NCI-H526 (cell line): ENCODE measurements at places on chromosomes 13 and 19.

DNA sequence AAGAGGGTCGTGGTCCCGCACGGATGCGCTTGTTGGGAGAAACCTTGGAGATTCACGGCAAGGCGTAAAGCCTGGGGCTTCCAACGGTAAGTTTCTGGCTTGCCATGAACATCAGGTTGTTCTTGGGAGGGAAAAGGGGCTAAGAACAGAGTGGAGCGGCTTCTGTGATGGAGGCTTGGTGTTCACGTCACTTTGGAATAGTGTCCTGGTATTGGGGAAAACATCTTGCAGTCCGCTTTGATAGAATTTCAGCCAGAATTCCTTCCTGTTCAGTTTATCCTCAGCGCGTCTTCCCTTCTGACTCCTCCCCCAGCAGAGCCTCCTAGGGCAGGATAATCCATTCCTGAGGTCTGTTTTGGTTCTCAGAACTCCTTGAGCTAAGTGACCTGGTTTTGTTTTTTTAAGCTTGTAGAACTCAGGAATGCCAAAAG is 2.0 kb downstream of the KCTD15 start:
- no peak for DNase-seq

DNA sequence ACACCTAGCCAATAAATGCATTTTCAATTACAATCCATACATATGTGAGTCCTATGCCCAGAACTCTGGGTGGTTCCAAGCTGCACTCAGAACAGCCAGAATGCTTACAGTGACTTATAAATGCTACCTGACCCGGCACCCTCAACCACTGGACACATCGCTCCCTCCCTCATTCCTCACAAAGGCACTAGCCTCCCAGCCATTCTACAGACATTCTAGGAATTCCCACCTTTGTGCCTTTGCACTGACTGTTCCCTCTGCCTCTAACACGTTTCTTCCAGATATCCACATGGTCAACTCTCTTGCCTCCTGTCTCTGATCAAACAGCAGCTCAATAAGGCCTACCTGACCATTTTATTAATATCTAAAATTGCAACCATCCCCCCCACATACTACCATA is 99.9 kb downstream of the LHFPL6 start:
- DNase-seq = no peak

- DNase-seq = no peak
These were observed 206.3 kb downstream of the RAP2A start for GRCh38 chr13:97640268-97640667.

- no peak for DNase-seq
These were observed 87.2 kb upstream of the TNFSF11 start for GRCh38 chr13:42486711-42487198.

DNA sequence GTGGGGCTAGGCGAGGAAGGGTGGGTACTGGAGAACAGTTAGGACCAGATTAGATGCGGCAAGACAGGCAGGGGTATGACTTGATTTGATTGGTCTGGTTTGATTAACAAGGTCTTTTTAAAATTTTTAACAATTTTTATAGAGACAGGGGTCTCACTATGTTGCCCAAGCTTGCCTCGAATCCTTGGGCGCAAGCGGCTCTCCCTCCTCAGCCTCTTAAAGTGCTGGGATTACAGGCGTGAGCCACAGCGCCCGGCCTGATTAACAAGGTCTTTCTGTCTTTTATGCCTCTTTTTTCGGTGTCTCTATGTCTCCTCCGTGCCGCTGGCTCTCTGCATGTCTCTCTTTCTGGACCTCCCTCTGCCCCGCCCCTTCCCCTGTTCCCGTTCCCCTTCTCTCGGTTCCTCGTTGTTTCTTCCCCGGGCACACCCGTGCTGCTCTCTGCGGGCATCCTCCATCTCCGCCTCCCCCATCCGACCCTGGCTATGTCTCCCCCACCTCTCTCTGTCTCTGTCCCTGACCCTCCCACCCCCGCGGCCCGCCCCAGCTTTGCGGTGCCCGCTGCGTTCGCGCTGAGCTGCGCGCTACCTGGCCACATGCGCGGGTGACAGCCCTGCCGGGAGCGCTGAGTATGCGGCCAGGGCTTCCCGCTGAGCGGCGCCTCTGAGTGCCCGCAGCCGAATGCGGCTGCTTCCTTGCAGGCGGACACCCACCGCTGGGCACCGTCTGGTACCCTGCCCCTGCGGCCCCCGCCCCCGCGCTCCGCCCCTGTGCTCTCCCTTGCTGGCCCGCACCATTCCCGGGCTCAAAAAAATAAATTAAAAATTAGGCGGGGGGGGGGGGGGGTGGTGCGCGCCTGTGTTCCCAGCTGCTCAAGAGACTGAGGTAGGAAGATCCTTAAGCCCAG is 8.1 kb upstream of the SDHAF1 start:
- peak; percentile 90 for DNase-seq

DNA sequence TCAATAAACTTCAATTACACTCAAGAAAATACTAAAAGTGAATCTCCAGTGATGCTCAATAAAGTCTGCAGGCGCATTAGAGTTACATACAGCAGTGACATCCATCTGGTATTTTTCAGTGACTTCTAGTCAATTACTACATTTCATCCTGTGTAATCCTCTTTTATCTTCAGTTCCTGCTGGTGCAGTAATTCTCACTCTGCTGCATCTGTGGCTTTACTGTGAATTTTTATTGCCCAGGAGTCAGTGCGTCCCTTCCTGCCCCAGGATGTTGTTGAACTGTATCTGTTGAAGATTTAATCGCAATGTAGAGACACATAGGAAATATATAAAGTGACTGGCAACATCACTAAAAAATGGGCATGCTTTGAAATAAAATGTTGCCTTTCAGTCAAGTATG is 196.3 kb upstream of the TMTC4 start:
- no peak for DNase-seq

GRCh38 chr13:73535341-73535740 is 476.5 kb downstream of the KLF5 start:
- no peak for DNase-seq

- DNase-seq = no peak
These were observed 88.6 kb upstream of the MBNL2 start for GRCh38 chr13:97133554-97133953.

- DNase-seq = no peak
These were observed 55.7 kb downstream of the SERP2 start for GRCh38 chr13:44429311-44429710.

GRCh38 chr19:41795031-41795461 is 1.3 kb upstream of the CEACAM3 start:
- peak; percentile 25 for DNase-seq

GRCh38 chr19:20078581-20079031 is 806 bp downstream of the ZNF90 start:
- DNase-seq = no peak

DNA sequence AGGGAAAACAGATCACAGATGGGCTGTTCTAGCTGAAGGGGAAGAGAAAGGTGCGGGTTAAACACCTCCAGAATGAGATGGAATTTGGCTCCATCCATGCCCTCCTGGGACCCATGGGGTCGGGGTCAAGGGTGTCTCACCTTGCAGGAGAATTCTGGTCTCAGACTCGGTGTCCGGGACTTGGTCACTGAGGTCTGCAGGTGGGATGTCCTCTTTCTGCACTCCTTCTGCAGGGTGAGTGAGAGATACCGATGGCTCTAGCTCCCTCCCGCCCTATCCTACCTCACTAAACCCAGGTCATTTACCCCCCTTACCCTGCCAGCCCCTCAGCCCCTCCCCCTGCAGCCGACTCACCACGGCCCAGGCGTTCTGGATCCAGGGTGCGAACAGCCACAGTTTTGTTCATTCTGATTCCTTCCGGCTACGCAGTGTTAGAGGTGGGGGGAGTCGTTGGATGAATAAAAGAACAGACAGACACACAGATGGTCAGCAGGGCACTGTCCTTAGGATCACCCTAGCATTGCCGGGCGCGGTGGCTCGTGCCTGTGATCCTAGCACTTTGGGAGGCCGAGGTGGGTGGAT is 24.1 kb downstream of the C3 start:
- DNase-seq = no peak

DNA sequence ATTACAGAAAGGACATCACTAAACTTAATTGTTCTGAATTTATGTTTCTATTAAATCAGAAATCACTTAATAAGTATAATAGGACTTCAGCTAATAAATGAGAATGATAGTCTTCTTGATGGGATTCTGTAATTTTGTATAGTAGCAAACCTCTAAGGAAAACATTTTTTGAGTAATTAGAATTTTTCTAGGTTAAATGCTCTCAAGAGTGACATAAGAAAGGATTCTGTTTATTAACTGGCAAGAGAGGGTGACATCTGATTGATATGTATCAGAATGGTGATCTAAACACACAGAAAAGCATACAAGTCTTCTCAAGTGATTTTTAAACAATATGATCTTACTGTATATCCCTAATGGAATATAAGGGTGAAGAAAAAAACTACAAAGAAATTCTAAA is 1597.7 kb upstream of the PRR20A start:
- no peak for DNase-seq

DNA sequence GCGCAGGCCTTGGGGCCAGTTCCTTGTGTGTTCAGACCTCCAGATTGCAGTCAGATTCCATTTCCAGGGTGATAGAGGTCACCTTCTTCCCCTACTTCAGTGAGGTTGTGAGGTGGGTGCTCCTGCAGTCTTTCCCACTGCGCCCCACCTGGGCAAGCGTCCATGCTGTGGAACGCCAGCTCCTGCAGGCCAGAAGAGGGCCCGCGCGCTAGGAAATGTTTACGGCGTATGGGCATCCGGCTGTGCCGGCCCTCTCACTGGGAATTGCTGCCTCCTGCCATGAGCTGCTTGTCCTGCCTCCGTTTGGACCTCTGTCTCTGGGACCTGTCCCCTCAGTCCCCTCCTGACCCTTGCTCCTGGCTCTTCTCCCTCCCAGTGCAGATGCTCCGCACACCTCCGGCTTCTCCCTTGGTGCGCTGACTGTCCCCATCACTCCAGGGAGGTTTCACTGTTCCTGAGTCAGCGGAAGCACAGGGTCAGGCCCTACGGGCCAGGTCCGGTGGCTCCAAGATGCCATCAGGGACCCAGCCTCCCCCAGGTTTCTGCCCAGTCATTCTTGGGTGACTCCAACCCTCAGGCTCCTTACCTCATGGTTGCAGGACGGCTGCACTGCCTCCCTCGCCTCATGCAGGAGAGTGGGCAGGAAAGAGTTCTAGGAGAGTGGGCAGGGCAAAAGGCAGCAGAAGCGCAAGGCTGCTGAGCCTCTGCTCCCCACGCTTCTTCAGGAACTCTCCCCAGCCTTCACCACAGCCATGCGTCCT is 56.6 kb downstream of the SMARCA4 start:
- no peak for DNase-seq

DNA sequence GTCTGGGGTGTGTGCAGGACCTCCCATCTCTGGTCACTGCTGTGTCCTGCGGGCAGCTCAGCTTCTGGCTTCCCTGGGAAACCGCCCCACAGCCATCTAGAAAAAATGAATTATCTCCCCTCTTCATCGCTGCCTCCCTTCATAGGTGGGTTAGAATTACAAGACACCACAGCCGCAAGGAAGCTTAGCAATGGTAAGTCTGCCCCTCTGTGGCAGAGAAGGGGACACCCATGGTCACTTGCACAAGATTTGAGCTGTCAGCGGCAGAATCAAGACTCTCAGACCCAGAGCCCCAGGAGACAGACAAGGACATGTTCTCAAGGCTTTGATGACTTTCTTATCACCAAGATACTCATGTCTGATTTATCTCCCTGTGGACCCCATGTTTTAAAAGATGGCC is 110.8 kb upstream of the PABPC3 start:
- no peak for DNase-seq

- DNase-seq = no peak
These were observed 37.7 kb upstream of the PDCD5 start for GRCh38 chr19:32543115-32543900.

DNA sequence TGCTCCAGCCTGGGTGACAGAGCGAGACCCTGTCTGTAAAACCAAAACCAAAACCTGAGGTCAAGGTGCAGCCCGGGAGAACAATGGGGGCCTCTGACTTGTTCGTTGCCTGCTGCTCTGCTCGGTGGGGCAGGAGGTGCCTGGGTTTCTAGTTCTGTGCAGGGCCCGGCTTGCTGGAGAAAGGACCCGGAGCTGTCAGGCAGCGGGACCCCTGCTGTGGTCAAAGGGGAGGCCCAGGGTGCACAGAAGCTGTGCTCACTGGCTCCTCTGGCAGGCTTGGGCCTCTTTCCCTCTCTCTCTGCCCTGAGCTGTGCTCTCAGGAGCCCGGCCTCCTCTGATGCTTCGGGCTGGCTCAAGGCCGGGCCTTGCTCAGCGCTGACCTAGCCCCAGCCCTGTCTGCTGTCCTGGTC is 3.5 kb downstream of the LRP3 start:
- DNase-seq = no peak

DNA sequence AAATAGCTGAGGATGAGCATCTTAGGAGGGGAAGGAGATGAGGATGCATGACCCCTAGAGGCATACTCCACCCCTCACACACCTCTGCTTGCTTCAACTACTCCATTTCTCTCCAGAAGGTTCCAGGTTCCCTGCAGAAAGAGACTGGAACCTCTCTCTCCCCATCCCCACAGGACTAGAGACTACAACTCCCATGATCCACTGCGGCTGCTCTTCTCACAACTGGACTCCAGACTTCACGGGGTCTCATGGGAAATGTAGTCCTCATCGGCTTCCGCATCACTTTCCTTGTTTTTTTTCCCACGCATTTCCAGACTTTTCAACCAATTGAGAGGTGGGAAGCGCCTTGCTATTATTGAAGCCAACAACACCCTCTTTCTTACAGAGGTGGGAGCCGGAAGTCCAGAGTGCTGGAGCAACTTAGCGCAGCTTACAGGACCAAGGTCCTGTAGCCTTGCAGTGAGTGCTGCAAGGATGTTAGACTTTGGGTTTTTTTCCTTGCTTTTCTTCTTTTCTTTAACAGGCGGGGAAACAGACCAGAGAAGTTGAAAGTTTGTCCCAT is 13.9 kb upstream of the CACNG6 start:
- DNase-seq = peak; percentile 98

- no peak for DNase-seq
These were observed 39.1 kb downstream of the GPR12 start for GRCh38 chr13:26721251-26722121.

DNA sequence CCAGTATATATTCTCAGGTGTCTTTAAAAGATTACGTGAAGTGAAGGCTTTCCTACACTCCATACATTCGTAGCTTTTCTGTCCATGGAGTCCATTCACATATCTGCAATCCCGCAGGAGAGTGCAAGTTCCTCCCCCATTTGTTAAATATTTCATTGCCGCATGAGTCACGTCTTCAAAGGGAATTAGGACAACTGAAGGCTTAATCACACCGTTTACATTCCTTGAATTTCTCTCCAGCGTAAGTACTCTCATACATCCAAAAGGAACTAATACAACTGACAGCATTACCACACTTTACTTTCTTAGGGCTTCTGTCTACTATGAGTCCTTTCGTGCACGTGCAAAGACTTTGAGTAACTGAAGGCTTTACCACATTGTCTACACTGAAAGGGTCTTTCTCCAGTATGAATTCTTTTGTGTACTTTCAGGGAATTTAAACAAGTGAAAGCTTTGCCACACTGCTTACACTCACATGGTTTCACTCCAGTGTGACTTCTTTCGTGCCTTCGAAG is 29.0 kb upstream of the ZNF564 start:
- DNase-seq = no peak

- DNase-seq = no peak
These were observed 497.1 kb downstream of the DCT start for GRCh38 chr13:93982179-93982918.
